Muscle of back (tissue), 13 donors: ENCODE measurements at places on chromosomes 2 and 18.

DNA sequence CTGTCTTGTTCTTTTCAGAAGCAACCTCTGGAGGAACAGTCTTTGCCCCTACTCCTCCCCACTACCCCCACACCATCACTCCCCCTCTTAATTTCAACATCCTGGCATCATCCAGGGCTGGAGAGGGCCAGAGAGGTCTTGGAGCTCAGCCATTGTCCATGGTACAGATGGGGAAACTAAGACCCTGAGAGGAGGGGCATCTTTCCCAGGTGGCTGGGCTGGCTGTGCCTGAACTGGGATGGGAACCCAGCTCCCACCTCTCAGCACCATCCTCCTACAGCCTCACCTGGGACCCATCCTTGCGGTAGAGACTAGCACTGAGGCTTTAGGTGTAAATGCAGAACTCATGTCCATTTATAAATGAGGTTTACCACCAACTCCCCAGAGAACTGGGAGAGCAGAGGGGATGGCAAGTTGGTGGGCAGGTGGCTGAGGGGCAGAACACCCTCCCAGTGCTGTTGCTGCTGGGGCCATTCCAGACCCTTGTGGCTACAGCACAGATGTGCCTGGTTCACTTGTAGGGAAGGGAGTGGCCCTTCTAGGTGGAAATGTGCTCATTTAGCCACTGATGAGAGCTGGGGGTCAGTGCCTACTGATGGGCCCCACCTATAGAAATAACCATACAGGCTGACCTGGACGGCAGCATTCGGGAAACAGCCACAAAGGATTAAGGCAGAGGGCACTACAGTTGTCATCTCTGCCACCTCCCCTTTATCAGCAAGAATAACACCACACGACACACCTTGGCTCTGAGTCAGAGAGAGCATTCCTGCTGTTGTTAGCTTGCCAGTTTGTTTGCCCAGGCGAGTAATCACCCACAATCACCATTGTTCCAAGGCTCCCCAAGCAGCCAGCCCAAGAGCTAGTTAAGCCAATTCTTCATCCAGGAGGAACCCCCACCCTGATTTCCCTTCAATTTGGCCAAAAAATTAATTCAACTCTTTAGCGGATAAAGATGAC, 2.1 kb downstream of the MLPH start:
- no peak for DNase-seq

GRCh38 chr2:54259413-54260240, 3.6 kb upstream of the TSPYL6 start:
- no peak for DNase-seq

DNA sequence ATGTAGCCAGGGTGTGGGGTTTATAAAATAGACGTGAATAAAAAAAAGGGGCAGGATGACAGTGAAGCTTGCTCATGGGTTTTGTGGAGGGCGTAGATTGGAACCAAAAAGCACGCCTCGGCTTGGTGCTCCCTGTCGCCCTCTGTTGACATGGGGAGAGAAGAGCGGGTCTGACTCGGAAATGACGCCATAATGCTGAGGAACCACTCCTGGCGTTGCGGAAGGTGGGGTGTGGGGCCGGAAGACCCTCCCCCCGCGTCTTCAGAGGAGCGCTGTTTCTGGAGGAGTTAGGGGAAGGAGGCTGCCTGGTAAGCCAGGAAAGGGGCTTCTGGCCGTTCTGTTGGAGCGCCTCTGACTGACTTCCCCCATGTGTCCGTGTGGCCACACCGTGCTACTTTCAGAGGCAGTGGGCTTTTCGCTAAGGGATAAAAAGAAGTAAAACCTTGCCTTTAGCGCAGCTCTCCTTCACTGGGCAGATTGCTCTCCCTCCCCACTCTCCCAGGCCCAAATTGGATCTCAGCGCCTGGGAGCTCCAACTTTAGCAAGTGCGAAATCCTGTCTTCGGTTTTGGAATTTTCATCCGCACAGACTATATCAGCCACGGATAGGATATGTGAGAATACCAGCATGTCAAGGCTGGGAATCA, 42.8 kb downstream of the PLEKHA3 start:
- peak; percentile 94 for DNase-seq

DNA sequence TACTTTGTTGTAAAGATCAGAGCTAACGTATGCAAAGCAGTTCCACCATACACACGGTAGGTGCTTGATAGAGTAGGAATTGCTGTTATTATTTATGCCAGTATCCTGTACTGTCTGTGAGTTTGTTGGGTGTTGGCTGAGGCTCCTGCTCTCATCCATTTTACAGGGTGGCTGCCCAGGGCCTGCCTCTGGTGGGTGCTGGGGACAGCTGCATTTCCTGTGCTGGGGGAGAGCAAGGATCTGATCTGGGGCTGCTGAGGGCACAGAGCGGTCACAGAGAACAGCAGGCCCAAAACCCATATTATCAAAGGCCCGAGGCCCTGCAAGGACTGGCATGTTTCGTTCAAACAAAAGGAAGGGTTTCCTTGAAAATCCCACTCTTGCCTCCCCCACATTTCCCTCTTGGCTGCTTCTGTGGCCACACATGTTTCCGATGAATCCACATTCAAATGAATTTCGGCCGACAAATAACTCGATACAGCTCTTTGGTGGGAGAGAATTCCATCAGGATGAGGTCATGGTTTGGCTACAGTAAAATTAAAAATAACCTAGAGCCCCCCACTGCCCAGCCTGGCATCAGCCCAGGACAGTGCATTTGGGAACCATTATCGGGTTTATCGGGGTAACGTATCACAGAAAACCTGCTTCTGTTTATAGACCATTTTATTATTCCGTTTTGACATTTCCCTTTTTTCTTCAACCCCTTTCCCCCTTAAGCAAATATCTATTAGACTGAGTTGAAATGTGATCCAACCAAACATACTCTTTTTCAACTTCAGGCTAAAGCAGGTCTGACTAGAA, 143.4 kb downstream of the CYRIA start:
- DNase-seq = peak; percentile 41

DNA sequence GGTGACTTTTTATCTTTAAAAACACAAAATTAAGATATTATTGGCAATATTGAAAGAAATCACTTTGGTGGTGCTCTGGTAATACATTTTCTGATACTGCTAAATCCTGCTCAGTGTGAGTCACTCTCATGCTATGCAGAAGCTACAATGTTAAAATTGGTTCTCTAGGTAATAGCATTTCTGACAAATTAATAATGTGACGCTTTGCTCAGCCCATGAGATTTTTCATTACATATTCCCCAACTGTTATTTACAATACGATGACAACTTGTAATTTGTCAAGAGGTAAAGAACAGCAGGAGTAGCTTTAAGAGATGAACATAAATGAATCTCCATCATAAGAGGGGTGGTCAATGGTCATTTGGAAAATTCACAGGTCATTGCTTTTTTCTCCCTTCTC, 573.6 kb downstream of the TMEM182 start:
- DNase-seq = no peak

DNA sequence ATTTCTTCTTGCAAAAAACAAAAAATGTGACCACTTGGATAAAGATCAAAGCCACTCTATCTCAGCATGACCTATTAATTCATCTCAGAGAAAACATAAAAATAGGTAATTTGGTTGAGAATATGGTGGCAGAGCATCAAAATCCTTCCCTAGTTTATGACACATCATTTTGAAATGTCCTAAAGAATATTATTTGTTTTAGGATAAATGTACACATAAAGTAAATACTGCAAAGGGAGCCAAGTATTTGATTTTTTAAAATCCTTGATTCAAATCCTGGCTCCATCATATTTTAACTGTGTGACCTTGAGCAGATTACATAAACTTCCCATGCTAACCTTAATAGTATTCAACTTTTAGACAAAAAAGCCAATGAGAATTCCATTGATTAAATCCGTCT, 206.6 kb downstream of the CDH2 start:
- DNase-seq = no peak

DNA sequence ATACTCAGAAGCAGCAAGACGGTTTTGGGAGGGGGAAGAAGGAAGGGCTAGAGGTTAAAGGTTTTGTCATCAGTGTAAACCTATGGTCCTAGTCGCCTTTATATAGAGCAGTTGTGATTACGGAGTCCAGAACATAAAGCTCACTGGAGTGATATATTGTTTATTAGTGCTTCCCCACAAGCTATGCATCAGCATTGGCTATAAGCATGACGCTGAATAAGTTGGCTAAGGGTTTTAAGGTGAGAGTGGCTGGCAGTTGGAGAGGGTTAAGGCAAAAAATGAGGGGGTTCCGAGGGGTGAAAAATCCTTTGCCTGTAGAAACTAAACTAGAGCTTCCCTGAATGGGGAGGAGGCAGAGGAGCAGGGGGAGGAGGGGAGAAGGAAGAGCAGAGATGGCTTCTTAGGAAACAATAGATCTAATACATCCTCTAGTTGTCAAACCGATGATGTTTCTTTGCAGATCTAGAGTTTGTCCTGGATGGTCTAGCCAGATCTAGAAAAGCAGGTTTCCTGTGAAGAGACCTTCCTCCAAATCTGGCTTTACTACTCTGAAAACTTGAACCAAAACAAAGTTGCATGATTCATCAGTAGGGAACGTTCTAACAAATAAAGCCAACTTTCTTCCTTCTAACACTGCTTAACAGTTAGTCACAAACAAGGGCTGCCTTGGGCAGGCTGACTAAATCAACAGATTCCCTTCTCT, 2.5 kb downstream of the KLF7 start:
- no peak for DNase-seq

GRCh38 chr18:5693699-5694294, 150.0 kb upstream of the EPB41L3 start:
- DNase-seq = peak; percentile 90

GRCh38 chr2:3287896-3288295, 89.7 kb downstream of the EIPR1 start:
- no peak for DNase-seq

DNA sequence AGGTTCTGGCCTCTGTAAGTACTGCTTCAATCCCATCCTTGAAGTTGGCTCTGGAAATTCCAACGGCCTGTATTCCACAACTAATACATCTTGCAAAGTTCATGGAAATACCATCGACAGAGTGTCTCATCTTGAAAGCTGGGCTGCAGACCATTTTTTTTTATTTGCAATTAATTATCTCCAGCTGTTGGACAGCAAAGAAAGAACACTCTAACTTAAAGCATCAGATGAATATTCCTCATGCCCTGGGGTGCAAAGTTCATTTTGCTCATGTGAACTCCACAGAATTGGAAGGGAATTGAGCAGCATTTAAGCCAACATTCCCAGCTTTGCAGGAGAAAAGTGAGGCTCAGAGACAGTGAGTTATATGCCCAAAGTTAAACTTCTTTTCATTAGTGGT, 96.5 kb upstream of the PIEZO2 start:
- peak; percentile 81 for DNase-seq

GRCh38 chr2:136006658-136007057, 21.2 kb upstream of the DARS1 start:
- DNase-seq = no peak

GRCh38 chr2:182694189-182694588, 21.9 kb upstream of the DNAJC10 start:
- DNase-seq = no peak

DNA sequence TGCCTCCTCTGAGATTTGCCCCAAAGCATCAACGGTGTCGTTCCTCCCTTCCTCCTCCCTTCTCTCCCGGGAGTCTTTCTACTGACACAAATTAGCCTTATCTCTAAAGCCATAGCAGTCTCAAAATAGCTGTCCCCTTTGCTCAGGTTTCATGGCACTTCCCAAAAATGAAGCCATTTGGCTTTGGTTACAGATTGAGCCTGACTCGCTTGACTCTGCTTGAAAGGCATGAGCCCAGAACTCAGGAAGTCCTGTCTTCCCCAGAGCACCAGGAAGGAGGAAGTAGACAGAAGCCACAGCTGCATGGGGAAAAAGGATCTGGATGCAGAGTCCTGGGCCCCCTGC, 234.4 kb upstream of the RGPD4 start:
- no peak for DNase-seq

DNA sequence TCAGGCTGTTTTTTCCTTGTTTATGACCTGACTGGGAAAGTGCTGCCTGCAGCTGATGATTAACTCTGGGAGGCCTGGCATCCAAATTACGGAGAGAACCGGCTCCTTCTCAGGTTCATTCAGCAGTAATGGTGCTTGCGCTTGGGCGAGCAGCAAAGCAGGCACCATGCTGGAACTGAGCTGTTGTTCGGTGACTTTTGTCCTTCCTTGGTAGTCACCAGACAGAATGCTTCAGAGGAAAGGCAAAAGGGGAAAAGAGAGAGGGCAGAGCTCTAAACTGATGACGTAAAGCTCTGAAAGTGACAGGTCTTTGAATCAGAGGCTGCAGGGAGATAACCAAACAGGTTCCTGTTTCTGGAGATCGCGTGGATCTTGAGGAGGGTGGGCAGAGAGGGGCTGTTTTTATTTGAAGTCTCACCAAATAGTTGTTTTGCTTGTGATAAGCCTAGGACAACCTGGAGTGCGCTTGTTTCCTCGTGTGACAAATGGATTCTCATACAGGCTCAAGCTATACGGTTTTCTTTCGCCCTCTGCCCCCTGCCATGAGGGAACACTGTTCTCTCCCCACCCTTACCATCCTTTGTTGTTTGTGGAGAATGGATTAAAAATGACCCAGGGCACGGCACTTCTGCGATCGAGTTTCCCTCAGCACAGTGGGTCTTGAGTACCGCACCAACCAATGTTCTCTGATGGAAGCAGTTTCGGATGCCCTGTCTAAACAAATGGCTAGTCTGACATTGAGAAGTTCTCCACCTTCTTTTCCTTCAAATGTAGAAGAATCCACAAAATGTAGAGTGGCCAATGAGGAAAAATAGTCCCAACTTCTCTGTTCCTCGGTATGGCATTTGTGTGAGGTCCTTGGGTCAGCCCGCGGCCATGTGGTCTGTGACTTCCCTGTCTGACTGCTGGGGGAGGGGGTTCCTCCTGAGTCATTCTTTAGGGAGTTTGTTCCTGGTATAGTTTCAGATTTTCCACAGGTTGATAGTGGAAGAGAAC, 1.3 kb downstream of the RASGRP3 start:
- DNase-seq = no peak

DNA sequence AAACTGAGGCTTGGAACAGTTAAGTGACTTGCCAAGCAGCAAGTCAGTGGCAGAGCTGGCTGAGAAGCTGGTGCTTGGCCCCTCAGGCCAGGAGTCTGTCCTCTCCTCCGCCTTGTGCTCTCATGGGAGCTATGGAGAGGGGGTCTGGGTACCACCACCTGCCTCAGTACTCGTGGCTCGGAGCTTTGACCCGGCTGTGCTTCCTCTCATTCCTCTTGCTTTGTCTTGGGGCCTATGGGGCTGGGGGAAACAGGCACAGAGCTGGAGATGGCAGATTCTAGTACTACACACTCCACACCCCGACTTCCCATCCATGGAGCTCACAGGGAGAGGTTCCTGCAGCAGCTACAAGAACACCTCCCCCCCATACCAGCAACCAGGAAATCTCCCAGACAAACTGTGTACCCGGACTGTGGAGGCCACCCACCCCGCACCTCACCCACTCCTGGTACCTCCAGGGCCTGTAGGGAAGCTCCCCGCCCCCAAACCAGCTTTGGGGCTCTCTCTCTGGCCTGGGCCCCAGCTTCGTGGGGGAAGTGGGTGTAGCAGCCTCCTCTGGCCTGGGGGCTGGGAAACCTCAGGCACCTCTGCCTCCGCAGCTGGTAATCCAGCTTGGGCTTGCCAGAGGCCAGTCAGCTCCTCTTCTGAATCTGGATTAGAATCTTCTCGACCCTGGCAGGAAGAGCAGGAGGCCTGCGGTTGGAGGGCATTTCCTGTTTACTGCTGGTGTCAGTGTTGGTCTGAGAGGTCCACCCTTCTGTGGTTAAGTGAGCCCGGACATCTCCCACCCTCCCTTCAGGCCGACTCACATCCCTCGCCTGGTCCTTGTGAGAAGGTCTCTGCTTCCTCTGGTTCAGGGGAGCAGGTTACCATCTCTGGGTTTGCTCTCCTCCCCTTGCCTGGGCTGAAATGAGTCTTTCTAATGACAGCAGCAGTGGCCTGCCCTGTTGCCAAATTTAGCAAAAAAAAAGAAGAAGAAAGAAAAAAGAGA, 22.3 kb upstream of the RHOB start:
- DNase-seq = no peak

- DNase-seq = no peak
Observed at GRCh38 chr2:55743583-55743982, 49.9 kb upstream of the PNPT1 start.
